Stimulated activated CD4-positive, alpha-beta T cell treated with anti-CD3 and anti-CD28 coated beads, Interleukin-4, amount 100 ng/mL, for 48 hours (primary cell): ENCODE measurements at places on chromosomes 6 and 20.
A peak's percentile ranks its signal among the peaks of the same experiment; 100 is the strongest.

GRCh38 chr6:53961679-53962370 is 149.4 kb upstream of the MLIP start:
- no peak for DNase-seq

DNA sequence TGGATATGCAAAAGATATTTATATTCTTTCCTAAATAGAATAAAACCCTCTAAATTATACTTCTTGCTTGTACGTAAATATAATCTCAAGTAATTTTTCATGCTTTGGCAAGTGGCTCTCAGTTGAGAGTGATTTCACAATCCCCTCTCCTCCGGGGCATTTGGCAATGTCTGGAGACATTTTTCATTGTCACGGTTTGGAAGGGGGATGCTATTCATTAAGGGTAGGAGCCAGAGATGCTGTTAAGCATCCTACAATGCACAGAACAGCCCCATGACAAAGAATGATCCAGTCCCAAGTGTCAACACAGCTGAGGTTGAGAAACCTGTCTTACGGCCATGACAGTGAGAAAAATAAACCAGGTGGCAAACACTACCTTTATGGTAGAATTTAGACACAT is 75.7 kb downstream of the AGPAT4 start:
- DNase-seq: no peak

- no peak for DNase-seq
These were observed 17.5 kb upstream of the LOC128125822 start for GRCh38 chr6:63554782-63555181.

- DNase-seq: no peak
These were observed 15.1 kb upstream of the SNRPB2 start for GRCh38 chr20:16714751-16715150.

DNA sequence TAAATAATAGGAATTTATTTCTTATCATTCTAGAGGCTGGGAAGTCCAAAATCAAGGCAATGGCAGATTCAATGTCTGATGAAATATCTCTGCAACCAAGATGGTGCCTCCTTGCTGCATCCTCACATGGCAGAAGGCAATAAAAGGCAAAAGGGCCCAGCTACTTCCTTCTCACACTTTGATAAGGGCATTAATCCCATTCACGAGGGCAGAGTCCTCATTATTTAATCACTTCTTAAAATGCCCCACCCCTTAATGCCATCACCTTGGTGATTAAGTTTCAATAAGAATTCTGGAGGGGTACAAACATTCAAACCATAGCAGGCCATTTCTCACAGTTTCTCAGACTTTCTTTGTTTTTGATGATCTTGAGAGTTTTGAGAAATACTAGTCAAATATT is 145.8 kb upstream of the TSHZ2 start:
- DNase-seq: no peak

DNA sequence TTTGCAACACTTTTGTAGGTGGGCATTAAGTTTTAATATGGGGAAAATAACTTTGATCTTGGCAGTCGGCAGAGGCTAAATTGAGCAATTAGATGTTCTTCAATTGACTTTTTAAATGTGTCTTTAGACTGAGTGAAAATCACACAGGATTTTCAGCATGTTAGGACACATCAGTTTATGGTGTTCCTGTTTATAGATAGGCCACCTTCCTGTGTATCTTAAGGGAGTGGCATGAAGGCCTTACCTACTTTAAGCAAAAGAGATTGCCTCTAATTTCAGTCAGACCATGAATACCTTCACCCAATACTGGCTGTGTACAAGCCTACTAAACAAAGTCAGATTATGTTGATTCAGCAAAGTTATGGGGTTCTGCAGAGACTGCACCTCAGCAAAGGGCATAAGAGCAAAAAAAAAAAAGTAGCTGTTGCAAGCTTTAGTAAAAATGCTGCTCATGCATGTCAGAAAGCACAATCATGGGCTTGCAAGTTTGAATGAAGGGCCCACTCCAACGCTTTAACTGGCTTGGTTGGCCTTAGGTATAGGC is 848.4 kb downstream of the PHF3 start:
- no peak for DNase-seq

GRCh38 chr6:124056407-124057334 is 253.0 kb downstream of the NKAIN2 start:
- no peak for DNase-seq

- no peak for DNase-seq
These were observed 200.5 kb upstream of the PHACTR1 start for GRCh38 chr6:12516070-12516469.

- no peak for DNase-seq
These were observed 114.8 kb downstream of the DHX35 start for GRCh38 chr20:39076958-39077357.

GRCh38 chr6:39889229-39889628 is 45.0 kb downstream of the MOCS1 start:
- DNase-seq: no peak

- DNase-seq: no peak
These were observed 402.7 kb downstream of the CDKAL1 start for GRCh38 chr6:20936949-20937348.

DNA sequence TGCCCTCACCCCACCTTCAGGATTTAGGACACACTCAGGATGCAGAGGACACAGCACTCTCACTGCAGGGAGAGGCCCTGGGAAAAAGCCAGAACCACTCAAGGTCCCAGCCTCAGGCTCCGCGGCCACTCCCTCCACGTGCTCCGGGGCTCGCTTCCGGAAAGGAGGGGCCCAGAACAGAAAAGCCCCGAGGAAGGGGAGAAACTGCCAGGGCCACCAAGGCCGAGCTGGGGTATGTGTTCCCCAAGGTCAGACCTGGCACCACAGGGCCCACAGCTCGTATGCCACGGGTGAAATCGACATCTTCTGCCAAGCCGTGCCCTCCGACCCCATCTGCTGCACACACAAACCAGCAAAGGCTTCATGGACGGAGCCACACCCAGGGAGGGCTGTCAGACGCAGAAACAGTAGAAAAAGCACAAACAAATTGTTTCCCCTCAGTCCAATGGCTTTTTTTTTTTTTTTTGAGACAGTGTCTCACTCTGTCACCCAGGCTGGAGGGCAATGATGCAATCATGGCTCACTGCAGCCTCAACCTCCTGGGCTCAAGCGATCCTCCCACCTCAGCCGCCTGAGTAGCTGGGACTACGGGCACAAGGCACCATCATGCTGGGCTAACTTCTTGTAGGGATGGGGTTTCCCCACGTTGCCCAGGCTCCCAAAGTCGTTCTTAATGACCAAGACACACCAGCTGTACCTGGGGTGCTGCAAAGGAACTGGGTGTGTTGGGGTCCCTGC is 33.4 kb downstream of the SLC2A4RG start:
- DNase-seq: no peak

DNA sequence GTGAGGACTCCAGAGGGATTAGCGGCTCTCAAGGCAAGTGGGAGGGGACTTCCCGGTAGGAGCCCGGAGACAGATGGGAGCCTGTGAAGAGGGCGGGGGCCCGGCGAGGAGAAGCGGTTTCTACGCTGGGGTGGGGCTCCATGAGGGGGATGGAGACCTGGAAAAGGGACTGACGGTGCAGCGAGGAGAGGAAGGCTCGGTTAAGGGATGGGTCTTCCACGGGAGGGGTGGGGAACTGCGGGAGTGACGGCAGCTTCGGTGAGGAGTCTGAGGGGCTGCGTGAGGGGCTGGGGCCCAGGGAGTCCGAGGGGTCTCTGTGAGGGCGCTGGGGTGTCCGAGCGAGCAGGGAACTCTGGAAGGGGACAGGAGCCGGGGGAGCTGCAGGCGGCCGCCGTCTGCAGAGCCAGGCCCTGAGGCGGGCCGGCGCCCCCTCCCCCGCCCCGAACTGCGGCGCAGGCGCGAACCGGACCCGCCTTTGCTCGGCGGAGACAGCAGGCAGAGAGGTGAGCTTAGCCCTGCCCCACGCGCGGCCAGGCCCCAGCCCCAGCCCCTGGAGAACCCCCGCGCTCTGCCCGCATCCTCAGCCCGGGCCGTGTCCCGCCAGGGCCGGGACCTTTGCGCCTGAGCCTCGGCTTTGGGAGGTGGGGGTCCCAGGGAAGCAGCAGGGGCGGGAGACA is at the start of gene NRSN2:
Gene NRSN2 (plus strand): TSS at position 472 of the 677 bp plus-strand sequence. CDS start 2,533 bp downstream, outside the sequence.
- DNase-seq: peak; percentile 27
